ENCODE measurements at places on chromosomes 4 and X.
A peak's percentile ranks its signal among the peaks of the same experiment; 100 is the strongest.

DNA sequence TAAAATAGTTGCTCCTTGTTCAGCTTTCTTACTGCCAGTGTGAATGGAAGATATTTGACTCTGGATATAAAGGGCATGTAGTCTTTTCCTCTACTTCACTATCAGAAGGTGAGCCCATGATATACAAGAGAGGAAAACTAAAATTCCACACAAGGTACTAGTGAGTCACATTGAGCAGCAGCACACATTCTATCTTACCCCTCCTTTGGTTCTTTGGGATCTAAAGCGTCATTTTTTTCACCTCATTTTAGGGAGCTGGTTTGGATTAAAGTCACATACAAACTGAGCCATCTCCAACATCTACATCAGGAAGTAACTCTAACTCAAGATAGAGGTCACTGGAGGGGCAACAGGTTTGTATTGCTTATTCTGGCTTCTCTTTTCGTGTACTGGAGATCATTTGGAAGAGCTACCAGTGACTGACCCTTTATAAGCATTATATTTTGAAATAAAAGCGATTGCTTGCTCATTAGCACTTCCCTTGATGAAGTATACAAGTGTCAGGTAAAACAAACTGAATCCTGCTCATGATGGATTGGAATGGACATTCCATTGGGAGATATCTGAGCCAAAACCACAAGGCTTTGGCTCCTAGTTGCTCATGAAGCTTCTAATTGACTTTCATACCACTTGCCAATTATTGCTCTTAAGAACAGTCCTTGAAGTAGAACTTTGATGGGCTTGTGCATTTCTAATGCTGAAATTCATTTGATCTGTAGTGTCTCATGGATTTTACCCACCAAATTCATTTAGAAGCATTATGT is 124.1 kb downstream of the SPCS3 start:
- DNase-seq = peak; percentile 16

DNA sequence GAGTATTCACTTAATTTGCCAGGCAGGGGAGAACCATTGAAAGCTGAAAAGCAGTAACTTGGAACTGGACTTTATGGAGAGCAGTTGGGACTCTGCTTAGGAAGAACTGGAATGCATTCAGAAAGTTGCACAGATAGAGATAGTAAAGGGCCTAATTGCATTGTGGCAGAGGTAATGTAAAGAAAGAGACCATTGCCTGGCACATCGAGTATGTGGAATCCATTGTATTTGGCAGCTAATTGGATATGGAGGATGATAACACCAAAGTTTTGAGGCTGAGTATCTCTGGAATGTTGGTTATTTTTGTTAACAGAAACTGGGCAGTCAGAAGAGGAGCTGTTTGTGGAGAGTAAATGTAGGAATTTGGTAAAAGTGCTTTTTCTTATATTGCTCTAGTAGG is 169.9 kb downstream of the BMPR1B start:
- DNase-seq = no peak

DNA sequence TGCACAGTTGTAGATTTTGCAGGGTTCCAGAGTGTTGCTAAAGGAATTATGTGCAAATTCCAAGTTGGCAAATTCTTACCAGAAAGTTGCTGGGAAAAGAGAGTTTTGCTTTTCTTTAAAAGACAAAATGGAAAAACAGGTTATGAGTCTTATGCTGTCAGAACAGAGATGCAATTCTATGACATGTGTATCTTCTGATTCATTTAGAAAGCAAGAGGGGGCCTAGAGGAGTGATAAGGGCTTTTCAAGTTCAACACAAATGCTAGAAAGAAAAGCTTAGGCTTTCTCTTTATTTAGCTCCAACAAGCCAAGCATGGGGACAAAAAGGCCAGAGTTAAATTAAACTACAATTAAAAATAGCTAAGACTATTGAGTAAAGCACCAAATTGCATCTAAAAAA is 72.4 kb upstream of the GATB start:
- DNase-seq = no peak

DNA sequence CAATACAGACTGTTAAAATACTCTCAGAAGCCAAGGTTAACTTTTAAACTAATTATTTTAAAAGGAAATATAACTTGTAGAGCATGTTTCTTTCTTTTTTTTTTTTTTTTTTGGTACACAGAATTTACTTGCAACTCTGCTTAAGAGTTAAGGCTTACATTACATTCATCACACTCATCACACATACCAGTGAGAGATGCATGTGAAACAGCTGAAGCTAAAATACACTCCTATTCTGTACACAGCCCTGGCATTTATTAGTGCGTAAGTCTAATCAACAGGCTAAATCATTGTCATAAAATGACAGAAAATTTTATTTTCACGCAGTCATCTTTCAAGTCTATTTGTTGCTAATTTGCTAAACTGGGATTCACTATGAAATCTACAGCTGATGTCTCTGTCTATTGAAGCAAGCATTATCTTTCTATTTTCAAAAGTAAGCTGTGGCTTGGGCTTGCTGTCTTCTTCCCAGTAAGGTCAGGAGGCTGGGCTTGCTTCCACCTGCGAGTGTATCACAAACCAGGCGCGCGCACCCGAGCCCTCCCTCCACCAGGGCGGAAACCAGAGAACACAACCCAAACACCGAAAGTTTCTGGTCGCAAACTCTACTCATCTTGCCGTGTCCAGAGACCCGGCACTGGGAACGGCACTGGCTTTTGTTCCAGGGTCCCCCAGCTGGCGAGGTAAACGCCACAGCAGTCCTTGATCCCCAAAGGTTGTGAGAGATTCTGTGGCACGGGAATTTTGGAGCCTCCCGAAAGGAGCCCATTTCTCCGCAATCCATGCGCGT is 3.9 kb downstream of the MAML3 start:
- peak; percentile 75 for DNase-seq

GRCh38 chr4:153111426-153112040 is 92.7 kb upstream of the TRIM2 start:
- no peak for DNase-seq

GRCh38 chr4:123114915-123115756 is 192.7 kb upstream of the NUDT6 start:
- no peak for DNase-seq

DNA sequence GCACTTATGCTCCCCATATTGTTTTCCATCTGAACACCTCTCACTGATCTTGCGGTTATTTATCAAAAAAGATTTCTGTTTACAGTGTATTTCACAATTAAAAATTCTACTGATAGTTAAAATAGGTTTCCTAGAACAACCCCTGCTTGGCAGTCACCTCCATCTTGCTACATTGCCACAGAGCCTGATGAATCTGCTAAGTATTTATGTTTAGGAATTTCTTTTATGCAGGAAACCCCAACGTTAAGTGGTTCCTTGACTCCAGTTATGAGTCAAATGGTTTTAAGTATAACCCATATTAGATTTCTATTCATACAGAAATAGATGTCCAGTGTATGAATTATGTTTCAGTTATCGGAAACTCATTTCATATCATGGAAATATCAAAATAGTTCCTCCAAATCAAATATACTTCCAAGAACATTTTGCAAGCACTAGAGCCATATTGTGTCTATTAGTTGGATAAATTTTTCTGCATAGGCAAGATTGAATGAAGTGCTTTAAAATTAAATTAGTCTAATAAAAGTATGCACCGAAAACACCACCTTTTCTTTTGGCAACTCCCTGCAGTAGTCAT is 20.6 kb downstream of the GALNT7 start:
- no peak for DNase-seq

- no peak for DNase-seq
Measured at GRCh38 chr4:162586266-162586665, 422.5 kb upstream of the FSTL5 start.

DNA sequence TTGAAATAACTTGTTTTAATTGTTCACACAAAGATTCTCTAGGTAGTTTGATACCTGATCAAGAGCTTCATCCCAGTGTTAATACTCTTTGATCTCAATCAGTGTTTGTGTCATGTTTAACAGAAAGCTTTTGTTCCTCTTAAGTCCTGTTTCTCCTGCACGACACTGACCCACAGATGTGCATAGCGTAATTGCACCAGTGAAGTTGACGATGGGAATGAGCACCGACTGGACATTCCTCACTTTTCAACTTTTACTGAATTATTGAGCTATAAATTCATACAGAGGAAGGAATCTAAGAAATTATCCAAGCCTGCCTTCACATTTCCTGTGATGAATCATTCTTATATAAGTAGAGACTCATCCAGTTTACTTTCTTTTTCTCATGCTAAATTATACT is 878.7 kb upstream of the TENM3 start:
- no peak for DNase-seq

DNA sequence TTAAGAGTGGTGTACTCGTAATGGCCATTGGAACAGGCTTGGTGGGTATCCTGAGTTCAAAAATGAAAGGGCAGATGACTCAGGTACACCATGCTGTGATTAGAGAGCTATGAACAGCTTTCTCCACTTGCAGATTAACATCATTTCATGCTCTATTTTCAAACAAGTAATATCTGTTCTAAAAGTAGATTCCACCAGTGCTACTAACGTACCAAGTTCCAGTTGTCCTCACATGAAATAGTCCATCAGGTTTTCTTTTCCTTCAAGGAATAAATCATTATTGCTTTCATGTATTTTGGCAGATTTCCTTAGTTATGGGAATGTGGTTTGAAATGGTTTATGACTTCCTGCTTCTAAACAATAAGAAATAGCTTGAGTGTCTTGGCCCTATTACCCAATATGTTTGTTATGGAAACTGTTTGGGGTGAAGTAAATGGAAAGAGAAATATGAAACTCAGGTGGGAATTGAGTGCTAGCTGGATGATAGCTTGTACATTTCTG is 49.9 kb downstream of the PCDH7 start:
- peak; percentile 23 for DNase-seq

DNA sequence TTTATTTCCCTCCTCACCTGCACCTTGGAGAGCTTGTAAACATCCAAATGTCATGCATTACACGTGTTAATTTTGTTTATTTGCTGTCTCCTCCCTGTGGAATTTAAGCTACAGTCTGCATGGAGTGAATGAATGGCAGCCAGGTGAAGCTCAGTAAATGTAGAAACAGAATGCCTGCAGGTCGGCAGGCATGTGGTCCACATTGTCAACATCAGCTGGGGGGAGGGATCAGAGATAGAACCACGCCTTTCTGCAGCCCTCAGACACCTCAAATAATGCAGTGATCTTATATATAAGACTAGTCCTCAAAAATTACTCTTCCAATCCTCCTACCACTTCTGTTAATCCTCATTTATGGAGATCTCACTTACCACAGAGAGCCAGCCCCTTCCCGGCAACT is 131.2 kb upstream of the KIT start:
- DNase-seq = no peak

DNA sequence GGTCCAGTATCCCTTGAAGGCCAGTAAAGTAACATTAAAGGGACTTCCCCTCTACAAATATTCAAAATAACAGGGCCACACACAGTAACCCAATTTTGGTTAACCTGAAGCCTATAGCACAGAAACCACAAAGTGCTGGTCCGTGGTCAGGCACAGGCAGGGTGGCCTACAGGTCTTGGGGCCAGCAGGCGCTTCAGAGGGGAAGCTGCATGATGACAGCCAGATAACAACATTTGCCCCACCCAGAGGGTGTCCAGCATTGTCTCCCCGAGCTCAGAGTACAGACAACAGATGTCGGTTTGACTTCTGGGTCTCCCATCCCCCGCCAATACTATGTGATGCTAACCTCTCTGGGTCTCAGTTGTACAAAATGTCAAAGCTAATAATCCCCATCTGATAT is 51.1 kb downstream of the SH3KBP1 start:
- no peak for DNase-seq

- DNase-seq = peak; percentile 36
Measured at GRCh38 chrX:85243761-85244449, at the start of the genes SATL1 and ZNF711. Gene SATL1 (minus strand): TSS chrX:85243779. CDS start chrX:85108968, 134,811 bp downstream. Gene ZNF711 (plus strand): TSS chrX:85243991. CDS start chrX:85247573, 3,582 bp downstream.

Data from kidney tubule cell (primary cell).